ENCODE measurements at places on chromosomes 6 and 20.
A peak's percentile ranks its signal among the peaks of the same experiment; 100 is the strongest.

DNA sequence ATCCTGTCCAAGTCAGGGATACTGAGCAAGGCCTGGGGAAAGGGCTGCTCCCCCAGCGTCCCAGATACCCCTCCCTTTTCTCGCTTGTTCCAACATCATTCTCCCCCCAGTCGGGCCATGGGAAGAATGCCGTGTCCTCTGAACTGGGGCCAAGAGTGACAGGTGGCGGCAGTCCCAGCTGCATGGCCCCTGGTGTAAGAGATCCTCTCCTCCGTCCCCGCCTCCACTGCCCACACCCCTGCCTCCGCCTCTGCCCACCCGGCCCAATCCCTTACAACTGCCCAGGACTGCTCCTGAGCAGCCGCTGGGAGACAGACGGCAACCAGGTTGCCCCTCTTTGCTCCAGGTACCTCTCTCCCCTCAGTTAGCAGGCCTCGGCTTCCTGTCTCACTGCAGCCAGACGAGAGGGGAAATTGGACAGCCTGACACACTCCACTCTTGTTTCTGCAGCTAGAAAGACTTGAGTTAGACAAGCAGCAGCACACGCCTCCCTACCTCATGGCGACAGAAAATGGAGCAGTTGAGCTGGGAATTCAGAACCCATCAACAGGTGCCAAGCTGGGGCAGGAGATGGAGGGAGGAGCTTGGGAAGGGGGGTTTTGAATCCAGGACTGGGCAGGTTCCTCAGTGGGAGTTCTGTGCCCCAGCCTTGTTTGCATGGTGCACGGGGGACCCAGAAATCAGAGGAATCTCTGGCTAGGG is at the start of gene MYLK2:
MYLK2 (plus strand) TSS at position 274 of the 702 bp plus-strand sequence; CDS start at position 499, 225 bp downstream.
- DNase-seq = no peak

GRCh38 chr20:41320976-41321375 is 3.4 kb upstream of the ZHX3 start:
- DNase-seq = no peak

GRCh38 chr6:110334423-110335180 is 23.5 kb downstream of the METTL24 start:
- DNase-seq = no peak

- DNase-seq = no peak
Observed at GRCh38 chr6:169157197-169158148, 96.2 kb downstream of the THBS2 start.

DNA sequence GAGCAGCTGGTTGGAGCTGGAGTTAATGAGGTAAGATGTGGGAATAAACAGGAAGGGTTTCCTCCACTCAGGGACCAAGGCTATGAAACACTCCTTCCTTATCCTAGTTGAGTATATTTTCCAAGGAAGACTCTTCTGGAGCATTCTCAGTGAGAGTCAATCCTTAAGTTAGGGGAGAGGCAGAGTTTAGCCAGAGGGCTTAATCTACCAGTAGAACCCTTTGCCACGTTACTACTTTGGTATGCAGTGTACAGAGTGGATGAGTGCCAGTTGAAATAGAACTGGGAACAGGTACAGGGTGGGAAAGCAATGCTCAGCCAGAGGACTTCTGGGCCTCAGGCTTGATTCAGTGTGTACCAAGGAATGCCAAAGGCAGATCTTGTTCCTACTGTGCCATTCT is 114.3 kb downstream of the UBE3D start:
- DNase-seq = no peak

DNA sequence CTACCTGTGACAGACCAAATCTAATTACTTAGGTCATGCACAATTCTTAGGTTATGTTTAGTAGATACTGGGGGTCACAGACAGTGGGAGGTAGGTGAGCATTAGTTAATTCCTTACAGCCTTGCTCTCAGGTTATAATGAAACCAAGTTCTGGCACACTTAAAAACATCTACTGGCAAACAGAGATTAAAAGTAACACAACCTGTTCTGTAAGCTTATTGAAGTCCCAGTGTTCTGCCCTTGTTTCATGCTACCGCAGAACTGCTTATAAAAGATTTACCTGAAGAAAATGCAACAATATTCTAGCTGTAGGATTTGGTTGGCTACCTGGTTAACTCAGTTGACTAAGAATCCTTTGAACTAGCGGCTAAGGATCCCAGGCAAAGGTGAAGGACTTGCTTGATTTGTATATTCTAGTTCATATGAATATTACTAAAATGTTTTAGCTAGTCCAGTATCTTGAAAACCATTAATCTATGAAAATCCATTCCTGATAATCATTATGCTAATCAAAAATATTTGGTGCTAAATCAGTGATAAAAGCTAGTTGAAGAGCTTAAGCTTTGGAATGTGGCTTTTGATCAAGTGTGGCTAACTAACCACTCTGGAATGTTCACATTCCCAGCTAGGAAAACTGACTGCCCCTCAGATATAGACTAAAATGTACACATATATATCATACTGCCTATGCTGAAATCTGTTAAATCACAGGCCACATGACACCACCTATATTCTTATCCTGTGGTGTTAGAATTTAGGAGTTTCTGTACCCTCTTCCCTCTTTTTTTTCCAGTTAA is 7.2 kb downstream of the PEX3 start:
- no peak for DNase-seq

GRCh38 chr20:49561256-49561655 is 6.7 kb downstream of the PTGIS start:
- no peak for DNase-seq

- no peak for DNase-seq
Observed at GRCh38 chr6:157650261-157650640, 172.8 kb upstream of the SNX9 start.

DNA sequence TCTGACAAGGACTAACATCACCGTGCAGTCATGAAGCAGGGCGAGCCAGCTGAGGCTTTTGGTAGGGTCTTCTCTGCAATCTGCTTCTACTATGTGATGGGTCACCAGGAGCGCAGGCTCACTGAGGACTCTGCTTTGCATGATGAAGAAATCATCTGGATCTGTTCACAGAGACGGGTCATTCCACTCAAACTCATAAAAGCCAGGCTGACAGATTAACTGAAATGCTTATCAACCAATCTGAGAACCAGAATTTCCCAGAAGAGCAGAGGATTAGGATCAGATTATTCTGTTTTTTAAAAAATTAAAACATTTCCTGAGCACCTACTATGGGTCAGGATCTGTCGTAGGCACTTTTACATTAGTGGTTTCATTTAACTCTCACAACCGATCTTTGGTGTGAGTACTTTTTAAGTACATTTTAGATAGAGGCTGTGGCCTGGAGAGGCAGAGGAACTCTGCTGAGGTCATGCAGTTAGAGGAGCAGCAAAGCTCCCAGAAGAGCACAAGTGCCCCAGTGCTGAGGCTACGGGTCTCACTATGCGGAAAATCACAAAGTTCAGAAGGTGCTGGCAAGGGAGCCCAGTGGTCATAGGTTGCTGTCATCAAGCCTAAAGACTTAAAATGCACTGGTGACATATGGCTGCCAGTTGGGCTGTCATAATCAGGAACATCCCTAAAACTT is 109.1 kb downstream of the BACH2 start:
- no peak for DNase-seq

DNA sequence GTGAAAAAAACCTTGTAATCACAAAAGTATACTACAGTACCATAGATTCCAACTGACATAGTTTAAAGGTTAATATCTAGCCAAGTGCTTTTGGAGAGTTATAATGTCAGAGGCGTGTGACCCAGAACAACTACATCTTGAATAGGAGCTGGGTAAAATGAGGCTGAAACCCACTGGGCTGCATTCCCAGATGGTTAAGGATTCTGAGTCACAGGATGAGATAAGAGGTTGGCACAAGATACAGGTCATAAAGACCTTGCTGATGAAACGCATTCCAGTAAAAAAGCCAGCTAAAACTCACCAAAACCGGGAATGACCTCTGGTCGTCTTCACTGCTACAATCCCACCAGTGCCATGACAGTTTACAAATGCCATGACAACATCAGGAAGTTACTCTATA is 22.4 kb upstream of the KIAA0408 start:
- DNase-seq = no peak

DNA sequence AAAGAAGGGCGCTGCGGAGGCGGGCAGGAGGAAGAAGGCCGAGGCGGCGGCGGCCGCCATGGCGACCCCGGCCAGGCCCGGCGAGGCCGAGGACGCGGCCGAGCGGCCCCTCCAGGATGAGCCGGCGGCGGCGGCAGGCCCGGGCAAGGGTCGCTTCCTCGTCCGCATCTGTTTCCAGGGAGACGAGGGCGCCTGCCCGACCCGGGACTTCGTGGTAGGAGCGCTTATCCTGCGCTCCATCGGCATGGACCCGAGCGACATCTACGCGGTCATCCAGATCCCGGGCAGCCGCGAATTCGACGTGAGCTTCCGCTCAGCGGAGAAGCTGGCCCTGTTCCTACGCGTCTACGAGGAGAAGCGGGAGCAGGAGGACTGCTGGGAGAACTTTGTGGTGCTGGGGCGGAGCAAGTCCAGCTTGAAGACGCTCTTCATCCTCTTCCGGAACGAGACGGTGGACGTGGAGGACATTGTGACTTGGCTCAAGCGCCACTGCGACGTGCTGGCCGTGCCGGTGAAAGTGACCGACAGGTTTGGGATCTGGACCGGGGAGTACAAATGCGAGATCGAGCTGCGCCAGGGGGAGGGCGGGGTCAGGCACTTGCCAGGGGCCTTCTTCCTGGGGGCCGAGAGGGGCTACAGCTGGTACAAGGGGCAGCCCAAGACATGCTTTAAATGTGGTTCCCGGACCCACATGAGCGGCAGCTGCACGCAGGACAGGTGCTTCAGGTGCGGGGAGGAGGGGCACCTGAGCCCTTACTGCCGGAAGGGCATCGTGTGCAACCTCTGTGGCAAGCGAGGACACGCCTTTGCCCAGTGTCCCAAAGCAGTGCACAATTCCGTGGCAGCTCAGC is 780 bp downstream of the ZCCHC3 start:
- DNase-seq = peak; percentile 92

- no peak for DNase-seq
Observed at GRCh38 chr6:37893257-37893656, 73.7 kb downstream of the ZFAND3 start.

DNA sequence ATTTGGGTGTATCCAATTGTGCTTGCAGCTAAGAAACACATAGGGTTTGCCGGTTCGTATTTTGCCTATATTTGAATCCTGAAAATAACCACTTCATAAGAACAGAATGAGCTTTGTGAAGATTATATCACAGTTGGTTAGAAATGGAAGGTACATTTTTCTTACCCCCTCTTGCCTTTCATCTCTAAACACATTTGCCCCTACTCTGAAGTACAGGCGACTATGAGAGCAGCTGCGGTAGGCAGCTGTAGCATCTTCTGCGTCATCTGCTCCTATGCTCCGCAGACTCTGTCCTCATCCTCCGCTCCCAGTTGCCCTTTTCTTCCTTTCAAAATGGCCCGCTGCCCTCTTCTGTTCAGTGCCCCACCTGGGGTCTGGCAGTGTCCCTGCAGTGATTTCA is 47.6 kb upstream of the REV3L start:
- DNase-seq = no peak

- DNase-seq = no peak
Observed at GRCh38 chr6:109964949-109965348, 13.2 kb upstream of the GPR6 start.

GRCh38 chr6:7249391-7249790 is 63.6 kb downstream of the SSR1 start:
- no peak for DNase-seq
